Fibroblast of skin of right quadriceps (primary cell): ENCODE measurements at places on chromosomes 5 and 9.

DNA sequence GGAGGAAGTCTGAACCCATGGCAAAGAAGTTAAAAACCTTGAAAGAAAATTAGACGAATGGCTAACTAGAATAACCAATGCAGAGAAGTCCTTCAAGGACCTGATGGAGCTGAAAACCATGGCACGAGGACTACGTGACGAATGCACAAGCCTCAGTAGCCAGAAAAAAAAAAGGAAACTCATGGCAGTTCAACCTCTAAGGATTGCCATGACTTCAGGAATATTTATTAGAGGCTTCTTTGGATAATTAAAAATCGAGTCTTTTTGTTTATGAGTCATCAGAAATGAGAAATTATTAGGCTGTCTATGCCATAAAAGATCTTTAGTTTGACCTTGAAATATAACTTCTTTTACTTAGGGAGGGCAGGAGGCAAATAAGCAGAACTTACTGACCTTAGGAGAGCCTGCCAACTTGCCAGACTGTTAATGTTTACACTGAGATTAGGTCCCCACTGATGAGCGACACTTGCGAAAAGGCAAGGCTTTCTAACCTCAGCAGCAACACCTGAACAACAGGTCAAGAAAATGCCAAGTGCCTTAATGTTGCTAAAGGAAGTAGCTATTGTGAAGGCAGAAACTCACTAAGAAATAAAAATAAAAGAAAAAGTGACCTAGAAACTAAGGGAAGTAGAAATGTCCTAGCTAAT is 55.2 kb upstream of the TUSC1 start:
- no peak for DNase-seq

- DNase-seq, result no peak
Observed at GRCh38 chr5:126341906-126342630, 81.1 kb upstream of the GRAMD2B start.

DNA sequence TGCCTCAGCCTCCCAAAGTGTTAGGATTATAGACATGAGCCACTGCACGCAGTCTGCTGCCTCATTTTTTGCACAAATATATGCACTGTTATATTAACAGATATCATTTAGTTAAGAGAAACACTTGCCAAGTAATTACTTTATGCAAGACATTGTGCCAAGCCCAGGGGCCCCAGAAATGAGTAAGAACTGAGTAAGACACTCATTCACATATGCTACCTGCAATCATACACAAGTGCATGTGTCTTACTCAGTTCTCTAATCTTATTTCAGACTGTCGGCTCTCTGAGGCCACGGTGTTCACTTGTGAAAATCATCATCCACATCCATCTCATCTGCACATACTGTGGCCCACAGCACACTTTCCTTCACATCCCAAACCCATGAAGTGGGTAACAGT is 16.0 kb downstream of the TRAF1 start:
- no peak for DNase-seq

DNA sequence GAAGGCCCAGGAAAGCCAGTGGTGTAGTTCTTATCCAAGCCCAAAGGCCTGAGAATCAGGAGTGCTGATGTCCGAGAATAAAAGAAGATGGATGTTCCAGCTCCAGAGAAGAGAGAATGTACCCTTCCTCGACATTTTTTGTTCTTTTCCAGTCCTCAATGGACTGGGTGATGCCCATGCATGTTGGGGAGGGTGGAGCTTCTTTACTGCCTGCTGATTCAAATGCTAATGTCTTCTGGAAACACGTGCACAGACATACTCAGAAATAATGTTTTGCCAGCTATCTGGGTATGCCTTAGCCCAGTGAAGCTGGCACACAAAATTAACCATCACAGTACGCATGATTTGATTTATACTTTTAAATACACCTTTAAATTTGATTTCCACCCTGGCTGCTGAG is 61.5 kb upstream of the FOXE1 start:
- no peak for DNase-seq

DNA sequence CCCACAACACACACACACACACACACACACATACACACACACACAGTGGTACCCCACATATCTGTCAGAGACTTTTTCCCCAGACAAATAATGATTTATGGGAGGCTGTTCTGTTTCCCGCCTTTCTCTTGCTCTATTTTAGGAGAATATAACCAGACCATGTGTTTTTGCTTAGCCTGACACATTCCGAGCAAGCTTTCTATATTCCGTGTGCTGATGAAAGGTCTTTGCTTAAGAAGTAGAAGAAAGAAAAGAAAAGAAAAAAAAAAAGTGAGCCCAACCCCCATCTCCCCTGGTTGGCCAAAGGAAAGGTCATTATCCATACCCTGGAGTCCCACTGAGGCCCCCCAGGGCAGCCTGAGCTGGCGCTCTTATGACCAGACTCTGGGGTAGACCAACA is 338.6 kb downstream of the SLIT3 start:
- peak; percentile 88 for DNase-seq

DNA sequence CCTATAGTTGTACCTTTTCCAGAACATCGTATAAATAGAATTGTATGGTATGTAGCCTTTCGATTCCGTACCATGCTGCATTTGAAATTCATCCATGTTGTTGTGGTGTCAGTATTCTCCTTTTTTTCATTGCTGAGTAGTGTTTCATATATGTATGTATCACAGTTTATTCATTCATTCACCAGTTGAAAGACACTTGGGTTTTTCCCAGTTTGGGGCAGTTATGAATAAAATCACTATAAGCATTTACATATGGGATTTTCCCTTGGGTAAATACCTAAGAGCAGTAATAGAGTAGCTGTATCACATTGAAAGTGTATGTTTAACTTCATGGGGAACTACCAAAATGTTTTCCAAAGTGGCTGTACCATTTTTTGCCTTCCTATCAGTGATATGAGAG is 16.1 kb upstream of the FKTN start:
- DNase-seq, result no peak

- no peak for DNase-seq
Observed at GRCh38 chr5:97101189-97101910, 41.1 kb downstream of the LIX1 start.

GRCh38 chr5:139660105-139660922 is 12.2 kb downstream of the CXXC5 start:
- no peak for DNase-seq

DNA sequence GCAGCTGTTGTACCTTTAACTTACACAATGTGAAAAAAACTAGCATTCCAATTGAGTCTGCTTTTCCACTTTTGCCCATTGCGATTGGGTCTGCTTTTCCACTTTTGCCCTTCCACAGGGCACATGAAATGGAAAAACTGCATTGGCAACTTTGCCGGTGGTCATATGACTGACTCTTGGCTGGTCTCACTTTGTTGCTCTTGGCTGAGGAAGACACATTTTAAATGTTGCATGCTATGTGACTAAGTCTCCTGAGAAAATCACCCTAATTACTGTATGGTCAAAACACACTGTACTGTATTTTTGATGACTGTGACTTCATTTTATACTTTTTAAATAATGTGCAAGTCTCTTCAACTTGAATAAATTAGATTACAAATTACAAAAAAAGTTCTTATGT is 1.6 kb upstream of the OXCT1 start:
- peak; percentile 18 for DNase-seq
